ENCODE measurements at places on chromosomes 12 and 14.

- DNase-seq = peak; percentile 30
Measured at GRCh38 chr12:105100998-105101397, 6.5 kb upstream of the WASHC4 start.

DNA sequence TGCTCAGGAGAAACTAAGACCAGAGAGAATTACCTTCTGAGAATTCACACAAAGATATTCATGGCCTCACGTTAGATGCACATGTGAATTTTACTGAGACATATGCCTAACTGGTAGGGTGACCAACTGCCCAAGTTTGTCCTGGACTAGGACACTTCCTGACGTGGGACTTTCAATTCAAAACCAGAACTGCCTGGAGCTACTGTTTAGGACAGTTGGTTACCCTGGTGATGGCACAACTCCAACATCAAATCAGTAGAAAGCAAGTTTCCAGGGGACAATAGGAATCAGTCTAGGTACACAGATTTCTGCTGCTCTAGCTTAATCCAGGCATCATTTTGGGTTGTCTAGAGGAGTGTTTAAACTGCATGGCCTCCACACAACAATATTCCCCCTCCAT lies 178.7 kb downstream of the GXYLT1 start:
- no peak for DNase-seq

- DNase-seq = no peak
Measured at GRCh38 chr12:131914179-131914702, 14.8 kb upstream of the PUS1 start.

DNA sequence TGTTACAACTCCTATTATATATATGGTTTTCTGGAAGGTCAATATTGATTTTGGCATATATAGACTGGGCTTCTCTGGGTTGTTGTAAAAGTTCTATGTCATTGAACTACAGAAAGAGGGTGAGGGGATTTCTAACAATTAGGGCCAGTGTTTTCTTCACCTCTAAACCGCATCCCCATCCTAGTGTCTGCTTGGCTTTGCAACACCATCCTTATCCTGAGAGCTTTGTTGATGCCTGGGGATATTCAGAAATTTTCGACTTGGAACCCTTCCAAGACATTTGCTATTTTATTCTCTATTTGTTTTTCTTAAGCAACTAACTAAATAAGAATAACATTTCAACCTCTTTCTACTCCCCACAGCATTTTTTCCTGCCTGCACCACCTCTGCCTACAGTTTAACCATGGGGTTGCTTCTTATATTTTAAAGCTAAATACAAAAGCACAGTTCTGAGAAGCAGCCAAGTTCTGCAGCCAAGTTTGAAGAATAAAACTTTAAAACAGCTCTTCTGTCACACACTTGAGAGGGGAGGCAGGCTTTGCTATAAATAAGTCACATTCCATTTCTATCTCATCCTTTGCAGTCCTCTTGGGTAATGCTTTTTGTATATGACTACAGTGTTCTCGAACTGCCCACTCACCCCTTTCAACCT lies 53.4 kb downstream of the RGS6 start:
- no peak for DNase-seq

GRCh38 chr12:115990241-115990640 lies 287.3 kb downstream of the MED13L start:
- DNase-seq = no peak

- DNase-seq = no peak
Measured at GRCh38 chr12:11761869-11762567, 112.5 kb downstream of the ETV6 start.

DNA sequence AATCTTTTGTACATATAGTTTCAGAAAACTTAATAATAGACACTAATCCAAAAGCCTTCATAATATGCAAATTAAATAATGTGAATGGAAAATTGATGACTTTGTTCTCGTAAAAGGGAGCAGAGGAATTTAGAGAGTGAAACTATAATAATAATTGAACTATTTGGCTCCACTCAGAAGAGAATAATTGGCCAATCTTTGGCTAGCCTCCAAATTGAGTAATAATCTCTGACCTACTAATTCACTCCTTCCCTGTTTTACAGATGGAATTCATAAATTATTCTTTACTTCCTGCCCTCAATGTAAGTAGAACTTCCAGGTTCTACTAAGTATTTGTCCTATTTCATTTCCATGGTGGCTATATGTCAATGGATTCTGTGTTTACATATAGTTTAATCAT lies 15.8 kb downstream of the TRIM9 start:
- DNase-seq = peak; percentile 40

DNA sequence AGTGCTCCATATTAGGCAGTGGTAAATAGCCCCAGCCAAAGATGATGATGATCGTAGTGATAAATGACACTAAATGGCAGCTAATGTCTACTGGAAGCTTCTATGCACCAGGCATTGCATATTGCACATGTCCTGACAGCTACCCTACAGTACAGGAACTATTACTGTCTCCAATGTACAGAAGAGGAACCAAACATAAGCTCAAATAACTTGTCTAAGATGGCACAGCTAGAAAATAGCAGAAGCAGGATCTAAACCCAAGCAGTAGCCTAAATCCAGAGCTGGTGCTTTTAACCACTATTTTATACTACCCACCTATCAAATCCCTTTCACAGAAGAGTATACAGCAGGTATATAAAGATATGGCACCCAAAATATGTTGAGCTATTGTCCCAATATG lies 28.9 kb downstream of the ESR2 start:
- no peak for DNase-seq

GRCh38 chr14:39765676-39766075 lies 333.4 kb upstream of the FBXO33 start:
- DNase-seq = no peak

DNA sequence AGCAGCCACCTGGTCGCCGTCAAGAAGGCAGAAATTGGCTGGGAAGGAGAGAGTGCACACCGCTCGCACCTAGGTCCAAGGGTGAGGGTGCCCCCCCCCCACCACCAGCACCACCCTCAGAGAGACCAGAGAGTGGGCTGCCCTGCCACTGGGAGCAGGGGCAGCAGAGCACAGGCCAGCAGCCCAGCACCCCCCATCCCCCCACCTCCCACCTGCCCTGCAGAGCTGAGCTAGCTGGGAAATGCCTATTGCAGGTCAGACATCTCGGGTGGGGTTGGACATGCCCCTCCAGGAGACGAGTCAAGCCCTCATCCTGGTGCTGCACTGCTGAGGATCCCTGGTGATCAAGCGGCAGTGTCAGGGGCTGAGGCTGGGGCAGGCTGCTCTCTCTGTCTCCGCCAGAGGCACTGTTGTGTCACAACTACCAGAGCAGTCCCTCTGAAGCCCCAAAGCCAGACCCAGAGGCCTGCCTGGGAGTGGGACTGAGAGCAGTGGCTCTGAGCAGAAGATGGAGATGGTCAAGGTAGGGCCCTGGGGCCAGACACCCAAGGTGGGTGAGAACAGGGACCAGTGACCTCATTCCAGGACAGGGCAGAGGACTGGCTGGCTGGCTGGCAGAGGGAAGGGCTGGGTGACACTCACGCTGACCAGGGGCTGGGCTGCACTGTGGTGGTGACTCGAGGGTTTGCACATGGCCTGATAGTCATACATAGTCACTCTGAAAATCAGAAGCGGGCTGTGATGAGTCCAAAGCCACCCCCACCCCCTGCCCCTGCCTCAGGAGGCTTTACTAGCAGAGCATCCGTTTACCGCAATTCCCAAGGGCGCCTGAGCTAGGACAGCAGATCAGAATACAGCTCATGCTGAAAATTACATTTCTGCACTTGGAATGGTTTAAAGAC lies 19.7 kb upstream of the LRTM2 start:
- peak; percentile 79 for DNase-seq

- no peak for DNase-seq
Measured at GRCh38 chr12:127170226-127171180, 1096.5 kb upstream of the TMEM132C start.

DNA sequence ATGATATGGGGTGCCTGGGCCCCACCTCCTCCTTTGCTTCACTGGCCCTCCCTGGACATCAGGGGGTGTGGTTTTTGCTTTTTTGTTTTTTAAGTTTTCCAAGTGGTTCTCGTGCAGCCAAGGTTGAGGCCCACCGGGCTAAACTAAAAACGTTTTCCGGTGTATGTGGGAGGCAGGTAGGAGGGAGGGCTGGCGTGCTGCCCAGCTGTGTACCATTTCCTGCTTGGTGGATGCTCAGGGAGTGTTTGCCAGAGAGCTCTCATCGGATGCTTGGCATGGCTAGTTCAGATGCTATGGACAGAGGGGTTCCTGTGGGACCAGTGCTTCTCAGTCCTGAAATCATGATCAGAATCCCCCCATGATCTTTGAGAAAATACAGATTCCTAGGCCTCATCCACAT lies 246.4 kb downstream of the CACNA1C start:
- DNase-seq = no peak

DNA sequence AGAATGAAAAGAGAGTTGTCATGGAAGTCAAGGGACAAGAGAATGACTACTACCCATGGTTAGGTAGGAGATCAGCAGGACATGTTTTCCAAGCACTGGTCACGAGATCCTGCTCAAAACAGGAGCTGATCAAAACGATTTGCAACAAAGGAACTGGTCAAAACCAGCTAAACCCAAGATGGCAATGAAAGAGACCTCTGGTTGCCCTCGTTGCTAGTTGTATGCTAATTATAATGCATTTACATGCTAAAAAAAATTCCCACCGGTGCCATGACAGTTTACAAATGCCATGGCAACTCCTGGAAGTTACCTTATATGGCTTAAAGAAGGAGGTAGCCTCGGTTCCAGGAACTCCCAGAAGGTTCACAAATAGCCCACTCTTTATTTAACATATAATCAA lies 95.0 kb upstream of the OTX2 start:
- no peak for DNase-seq

DNA sequence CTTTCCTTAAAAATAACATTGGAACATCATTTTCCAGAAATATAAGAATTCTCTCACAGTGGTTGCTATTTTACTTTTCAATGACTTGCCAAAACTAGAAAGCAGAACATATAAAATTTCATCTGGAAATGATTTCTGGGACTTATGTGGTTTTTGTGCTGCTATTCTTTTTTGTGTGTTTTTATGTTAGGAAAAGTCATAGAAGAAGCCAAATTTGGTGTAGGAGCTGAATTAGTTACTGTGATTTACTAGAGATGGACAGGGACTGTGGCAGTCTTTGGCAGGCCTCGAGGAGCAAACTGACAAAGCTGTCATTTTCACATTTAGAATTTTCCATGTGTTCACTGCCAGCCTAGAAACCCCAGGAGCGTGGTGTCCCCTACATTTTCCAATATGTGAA lies 38.3 kb upstream of the LDHB start:
- no peak for DNase-seq

- DNase-seq = no peak
Measured at GRCh38 chr14:36212577-36212976, 36.1 kb upstream of the PTCSC3 start.

DNA sequence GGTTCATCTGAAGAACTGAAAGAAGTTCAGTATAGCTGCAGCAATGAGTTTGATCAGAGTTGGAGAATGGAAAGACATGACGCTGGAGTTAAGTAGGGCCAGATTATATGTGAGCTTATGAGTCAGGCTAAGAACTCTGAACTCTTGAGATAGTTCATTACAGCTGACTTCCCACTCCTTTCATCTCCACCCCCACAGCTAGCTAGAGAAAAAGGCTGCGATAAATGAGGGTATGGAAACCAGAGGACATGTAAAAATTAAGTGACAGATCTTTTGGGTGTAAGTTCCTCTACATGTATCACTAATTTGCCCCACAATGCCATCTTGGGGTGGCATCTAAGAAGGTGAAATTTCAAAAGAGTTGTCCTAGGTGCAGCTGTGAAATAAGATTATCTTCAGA lies 28.6 kb downstream of the PYM1 start:
- DNase-seq = peak; percentile 39

DNA sequence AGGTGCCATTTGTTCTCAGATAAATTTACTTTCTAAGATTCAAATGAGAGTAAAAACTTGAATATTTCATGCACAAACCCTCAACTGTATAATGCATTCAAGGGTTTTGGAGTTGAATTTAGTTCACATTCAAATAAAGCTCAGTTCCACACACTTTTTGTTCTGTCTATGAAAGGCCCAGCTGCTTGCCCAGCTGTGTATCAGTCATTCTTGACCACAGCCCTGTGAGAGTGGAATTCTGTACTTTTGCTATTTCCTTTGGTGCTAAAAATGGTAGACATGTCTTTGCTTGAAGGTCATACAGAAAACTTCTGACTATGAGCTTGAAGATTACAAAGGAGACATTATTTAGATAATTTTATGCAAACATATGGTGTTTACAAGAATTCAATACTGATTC lies 110.4 kb downstream of the KCNC2 start:
- DNase-seq = no peak

GRCh38 chr14:83988275-83988674 lies 1541.7 kb upstream of the FLRT2 start:
- peak; percentile 13 for DNase-seq

- DNase-seq = no peak
Measured at GRCh38 chr12:14767617-14768016, 35.7 kb downstream of the WBP11 start.

- DNase-seq = no peak
Measured at GRCh38 chr14:30240018-30240417, 312.4 kb upstream of the PRKD1 start.

GRCh38 chr12:1848146-1848545 lies 27.8 kb downstream of the LRTM2 start:
- DNase-seq = no peak

- no peak for DNase-seq
Measured at GRCh38 chr12:122368361-122369073, 54.0 kb downstream of the CLIP1 start.

DNA sequence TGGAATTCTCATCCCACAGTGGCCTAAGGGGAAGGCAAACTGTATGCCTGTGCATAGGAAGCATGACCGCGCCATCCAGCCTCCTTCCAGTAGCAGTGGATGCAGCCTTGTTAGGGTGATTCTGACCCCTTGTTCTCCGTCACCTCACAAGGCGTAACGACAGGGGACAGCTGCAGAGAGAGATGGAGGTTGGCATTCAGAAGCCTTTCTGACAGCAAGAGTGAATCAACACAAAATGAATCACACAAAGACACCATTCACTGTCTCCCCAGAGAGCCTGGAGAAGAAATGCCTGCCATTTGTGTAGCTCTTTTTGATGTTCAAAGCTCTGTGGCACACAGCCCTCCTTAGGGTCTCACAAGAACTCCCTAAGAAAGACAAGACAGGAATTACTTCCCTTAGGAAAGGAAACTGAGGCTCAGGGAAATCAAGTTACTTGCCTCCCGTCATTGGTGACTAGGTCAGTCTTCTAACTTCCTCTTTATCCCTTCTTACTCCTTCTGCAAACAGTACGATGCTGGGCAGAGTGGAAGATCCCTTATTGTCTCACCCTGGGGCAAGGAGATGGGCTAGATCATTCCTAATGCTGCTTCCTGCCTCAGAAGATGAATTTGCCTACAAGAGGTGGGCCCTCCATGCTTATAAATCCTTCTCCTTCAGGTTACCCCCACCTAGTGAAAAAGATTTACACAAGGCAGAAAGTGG lies 280.9 kb downstream of the CACNA1C start:
- DNase-seq = peak; percentile 92

Data from suppressor macrophage treated with lipopolysaccharide for 1 hour (primary cell).